ENCODE measurements at places on chromosomes 5 and 9.

DNA sequence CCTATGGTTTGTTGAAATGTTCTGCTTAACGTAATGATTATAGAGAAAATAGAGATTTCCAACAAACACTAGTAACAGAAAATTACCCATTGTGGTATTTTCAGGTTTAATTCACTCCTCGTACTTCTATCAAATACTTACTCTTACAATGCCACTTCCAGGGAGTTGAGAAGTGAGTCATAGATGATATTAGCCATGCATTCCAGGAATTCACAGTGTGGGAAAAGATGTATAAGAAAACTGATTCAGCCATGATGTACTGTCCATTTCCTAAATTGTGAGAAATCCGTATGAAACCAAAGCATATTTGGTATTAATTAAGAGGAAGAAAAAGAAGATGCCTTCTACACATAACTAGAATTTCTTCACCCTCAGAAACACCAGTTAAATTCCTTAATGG lies 1854.6 kb upstream of the WWC1 start:
- no peaks in the 10 kb centered on the region for H3K27me3 ChIP-seq
- H3K36me3 ChIP-seq: no peaks in the 10 kb centered on the region
- no peak for DNase-seq
- no peak overlapping the region for H3K4me3 ChIP-seq
- H3K4me1 ChIP-seq: no peaks in the 10 kb centered on the region

GRCh38 chr9:110248361-110248760 lies 7.9 kb downstream of the TXN start:
- peak; percentile 77 for DNase-seq
- H3K4me3 ChIP-seq: no peak overlapping the region
- peaks cover 35% of the 10 kb centered on the region for H3K4me1 ChIP-seq
- H3K36me3 ChIP-seq: peaks cover 71% of the 10 kb centered on the region

DNA sequence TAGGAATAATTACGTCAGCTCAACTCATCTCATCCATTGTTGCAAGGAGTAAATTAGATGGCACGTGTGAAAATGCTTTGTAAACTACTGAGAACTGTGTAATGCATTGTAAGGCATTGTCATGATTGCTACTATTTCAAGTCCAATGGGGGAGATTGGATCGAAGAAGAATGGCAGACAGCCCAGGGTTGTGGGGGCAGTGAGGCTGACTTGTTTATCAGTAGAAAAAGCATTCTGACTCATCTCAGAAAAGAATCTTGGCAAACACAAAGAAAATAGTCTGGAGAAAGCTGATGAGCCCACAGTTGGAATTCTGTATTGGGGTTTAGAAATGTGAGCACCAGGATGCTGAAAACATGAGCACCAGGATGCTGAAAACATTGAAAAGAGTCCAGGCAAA lies 28.0 kb upstream of the DAP start:
- no peaks in the 10 kb centered on the region for H3K27me3 ChIP-seq
- H3K36me3 ChIP-seq: no peaks in the 10 kb centered on the region
- no peaks in the 10 kb centered on the region for H3K4me1 ChIP-seq
- no peak for DNase-seq
- H3K27ac ChIP-seq: no peak overlapping the region

GRCh38 chr5:118968406-118968911 lies 19.9 kb downstream of the DTWD2 start:
- no peak overlapping the region for H3K4me3 ChIP-seq
- H3K27me3 ChIP-seq: no peaks in the 10 kb centered on the region
- no peak overlapping the region for H3K27ac ChIP-seq
- H3K36me3 ChIP-seq: no peaks in the 10 kb centered on the region

GRCh38 chr5:173290477-173291131 lies 37.6 kb downstream of the STC2 start:
- H3K4me1 ChIP-seq: peaks cover 26% of the 10 kb centered on the region
- no peak for DNase-seq
- no peak overlapping the region for H3K4me3 ChIP-seq
- H3K27ac ChIP-seq: no peak overlapping the region
- no peaks in the 10 kb centered on the region for H3K27me3 ChIP-seq
- no peaks in the 10 kb centered on the region for H3K36me3 ChIP-seq
